ENCODE measurements at places on chromosomes 12 and 14.
A peak's percentile ranks its signal among the peaks of the same experiment; 100 is the strongest.

DNA sequence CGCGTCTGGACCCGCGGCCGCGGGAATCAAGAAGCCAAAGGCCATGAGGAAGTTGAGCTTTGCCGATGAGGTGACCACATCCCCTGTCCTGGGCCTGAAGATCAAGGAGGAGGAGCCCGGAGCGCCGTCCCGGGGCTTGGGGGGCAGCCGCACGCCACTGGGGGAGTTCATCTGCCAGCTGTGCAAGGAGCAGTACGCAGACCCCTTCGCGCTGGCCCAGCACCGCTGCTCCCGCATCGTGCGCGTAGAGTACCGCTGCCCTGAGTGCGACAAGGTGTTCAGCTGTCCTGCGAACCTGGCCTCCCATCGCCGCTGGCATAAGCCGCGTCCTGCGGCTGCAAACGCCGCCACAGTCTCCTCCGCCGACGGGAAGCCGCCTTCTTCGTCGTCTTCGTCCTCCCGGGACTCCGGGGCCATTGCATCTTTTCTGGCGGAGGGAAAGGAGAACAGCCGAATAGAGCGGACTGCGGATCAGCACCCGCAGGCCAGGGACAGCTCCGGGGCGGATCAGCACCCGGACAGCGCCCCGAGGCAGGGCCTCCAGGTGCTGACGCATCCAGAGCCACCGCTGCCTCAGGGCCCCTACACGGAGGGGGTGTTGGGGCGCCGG, 1.0 kb downstream of the INSM2 start:
- peak; percentile 54 for DNase-seq

GRCh38 chr12:128583453-128583852, 240.3 kb downstream of the SLC15A4 start:
- DNase-seq: no peak

DNA sequence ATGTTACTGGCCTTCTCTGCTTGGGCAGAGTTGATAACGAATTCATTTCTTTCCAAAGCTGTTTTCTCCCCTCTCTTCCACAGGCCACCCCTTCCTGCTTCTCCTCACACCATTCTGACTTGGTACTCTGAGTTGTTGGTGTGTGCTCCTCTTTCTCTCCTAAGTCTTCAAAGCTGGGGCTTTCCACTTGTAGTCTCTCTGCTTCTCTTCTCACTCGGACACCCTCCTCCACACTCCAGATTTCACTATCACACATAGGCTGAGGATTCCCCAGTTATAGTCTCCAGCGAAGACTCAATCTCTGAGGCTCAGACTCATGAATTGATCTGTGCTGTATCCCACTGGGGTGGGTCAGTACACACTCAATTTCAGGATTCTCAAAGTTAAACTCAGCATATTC, 201.0 kb downstream of the SSPN start:
- DNase-seq: no peak

DNA sequence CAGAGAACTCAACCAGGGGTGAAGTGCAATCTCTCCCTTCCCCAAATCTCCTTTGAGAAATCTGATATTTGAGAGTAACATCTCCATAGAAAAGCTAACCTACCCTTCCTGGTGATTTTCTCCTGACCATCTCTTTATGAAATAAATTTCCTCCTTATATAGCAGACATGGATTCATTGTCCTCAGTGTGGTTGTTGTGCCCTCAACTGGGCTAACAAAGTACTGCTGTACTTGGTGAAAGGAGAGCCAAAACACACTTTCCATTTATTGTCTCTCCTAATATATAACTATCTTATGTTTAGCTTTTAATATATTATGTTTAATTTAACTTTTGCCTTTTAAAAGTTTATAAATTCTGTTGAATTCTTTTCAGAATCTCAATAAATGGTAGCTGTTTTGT, 65.1 kb upstream of the SLCO1B1 start:
- peak; percentile 7 for DNase-seq

GRCh38 chr12:70459786-70460185, 93.7 kb downstream of the KCNMB4 start:
- no peak for DNase-seq

DNA sequence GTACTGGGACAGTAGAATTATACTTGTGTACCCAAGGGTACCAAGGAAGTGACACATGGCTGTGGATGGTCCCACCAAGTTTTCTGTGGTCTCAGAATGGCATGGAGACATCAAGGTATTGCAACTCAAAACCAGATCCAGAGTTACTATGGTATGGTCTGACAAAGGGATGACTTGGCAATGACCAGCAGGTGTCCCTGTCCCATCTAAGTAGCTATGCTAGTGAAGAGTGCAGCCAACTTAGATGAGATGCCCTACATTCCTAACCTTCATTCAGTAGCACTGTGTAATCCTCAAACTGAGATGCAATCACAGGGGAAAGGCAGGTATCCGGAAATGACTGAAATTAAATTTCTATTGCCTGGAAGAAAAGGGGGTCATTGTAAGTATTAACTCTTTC, 188.7 kb upstream of the TMEM260 start:
- DNase-seq: no peak
